ENCODE measurements at places on chromosomes 13 and 19. TPM values are rescaled to one million over a fixed set of nuclear protein-coding genes. Genes with fewer than 3 reads are reported as not detected.

The ANKLE1 gene
- polyA plus RNA-seq, result 1.4 TPM

DNA sequence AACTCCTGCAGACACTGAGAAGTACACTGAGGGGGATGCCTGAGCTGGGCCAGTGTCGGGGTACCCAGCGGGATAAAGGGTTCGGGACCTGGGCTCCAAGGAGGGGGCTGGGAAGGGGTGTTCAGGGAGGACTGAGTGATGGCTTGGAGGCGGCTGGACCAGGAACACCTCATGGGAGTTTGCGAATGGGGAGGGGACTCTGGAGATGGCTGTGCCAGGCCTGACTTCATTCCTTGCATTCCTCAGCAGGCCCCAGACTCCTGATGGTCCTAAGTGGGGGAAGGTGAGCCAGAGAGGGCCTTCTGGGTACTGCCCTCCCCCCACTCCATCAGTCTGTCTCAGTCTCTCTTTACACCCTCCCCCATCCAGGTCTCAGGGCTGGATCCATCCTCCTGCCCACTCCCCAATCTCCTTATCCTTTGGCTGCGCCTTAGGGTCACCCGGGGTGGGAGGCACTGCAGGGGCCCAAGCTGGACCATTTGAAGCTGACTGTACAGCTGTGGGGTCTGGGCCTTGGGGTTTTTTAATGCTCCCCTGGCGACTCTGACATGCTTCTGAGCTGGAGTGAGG lies 13.8 kb downstream of the PAK4 start:
- DNase-seq, result no peak

GRCh38 chr13:98657506-98658085 lies 80.7 kb upstream of the STK24 start:
- no peak for DNase-seq

DNA sequence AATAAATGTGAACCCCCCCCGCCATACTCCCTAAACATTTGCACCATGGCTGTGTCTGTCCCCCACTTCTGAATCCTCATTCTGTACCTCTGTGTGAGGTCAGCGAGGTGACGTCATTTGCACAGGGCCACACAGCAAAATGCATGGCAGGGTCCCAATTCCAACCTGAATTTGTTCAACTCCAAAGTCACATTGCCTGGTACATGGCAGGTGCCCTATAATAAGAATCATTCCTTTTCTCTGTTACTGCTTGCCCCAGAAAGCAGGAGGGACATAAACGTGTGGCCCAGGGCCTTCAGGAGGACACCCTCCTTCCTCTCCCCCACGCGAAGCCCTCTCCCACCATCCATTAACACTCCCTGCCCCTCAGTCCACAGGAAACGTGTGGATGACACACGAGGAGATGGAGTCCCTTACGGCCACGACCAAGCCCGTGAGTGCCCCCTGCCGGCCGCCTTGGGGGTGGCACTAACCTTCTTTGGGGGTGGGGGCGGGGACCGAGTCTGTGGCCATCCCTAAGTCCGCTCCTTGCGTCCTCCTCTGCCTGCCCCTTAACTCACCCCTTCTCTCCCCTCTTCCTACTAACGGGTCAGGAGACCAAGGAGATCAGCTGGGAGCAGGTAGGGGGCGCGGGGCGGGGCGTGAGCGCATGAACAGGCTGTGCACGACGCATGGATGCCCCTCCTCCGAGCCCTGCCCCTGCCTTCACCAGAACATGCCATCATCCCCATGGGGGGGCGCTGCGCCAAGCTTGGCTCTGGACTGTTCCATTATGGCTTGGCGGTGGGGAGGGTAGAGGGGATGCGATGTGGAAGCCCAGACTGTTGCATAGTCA lies 9.4 kb downstream of the HRC start:
- DNase-seq, result peak; percentile 55

Measured in large intestine (tissue), 12 donors.